Adrenal gland (tissue), 19 donors: ENCODE measurements at places on chromosomes 1 and 21. TPM values are rescaled to one million over a fixed set of nuclear protein-coding genes. Genes with fewer than 3 reads are reported as not detected.
A peak's percentile ranks its signal among the peaks of the same experiment; 100 is the strongest.

GRCh38 chr1:150567341-150567716 lies 12.1 kb downstream of the MCL1 start:
- no peak for DNase-seq

DNA sequence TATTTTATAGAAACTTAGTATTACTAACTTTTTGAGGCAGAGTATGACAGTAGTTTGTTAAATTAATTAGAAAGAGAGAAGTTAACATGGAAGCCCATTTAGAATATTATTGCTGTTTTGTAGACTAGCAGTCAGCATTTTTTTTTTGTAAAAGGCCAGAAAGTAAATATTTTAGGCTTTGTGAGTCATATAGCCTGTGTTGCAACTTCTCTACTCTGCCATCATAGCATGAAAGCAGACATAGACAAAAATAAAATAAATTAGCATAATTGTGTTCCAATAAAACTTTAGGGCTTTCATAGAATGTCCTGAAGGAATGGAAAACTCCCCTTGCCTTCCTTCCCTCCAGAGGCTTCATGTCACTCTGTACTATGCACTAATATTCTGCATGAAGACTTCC lies 12.3 kb upstream of the RGS4 start:
- no peak for DNase-seq

DNA sequence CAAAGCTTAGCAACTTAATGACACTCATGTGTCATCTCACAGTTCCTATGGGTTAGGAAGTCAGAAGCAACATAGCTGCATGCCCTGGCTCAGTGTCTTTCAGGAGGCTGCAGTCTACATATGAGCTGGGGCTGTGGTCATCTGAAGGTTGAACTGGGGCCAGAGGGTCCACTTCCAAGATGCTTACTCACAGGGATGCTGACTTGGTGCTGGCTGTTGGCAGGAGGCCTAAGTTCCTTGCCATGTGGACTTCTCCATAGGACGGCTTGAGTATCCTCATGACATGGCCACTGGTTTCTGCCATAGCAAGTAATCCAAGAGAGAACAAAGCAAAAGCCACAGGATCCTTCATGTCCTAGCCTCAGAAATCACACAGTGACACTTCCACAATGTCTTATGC lies 12.1 kb upstream of the FAM43B start:
- no peak for DNase-seq

The HENMT1 gene
- 1.2 TPM for total RNA-seq

GRCh38 chr1:211654838-211655787 lies 20.3 kb downstream of the NEK2 start:
- DNase-seq = peak; percentile 93
